Smooth muscle cell of bladder (primary cell): ENCODE measurements at places on chromosomes 4 and X. TPM values are rescaled to one million over a fixed set of nuclear protein-coding genes. Genes with fewer than 3 reads are reported as not detected.

EMD gene
- 20.9 and 21.5 TPM in 2 replicates for total RNA-seq

IQCM gene
- 0.18 TPM in 1 of 2 replicates, not detected in the other for total RNA-seq

MAGEB10 gene
- total RNA-seq, result not detected in 2 replicates

LPAR4 gene
- total RNA-seq, result 0.09 TPM in 1 of 2 replicates, not detected in the other

SHISA3 gene
- total RNA-seq, result 0.28 and 0.65 TPM in 2 replicates

PDZD4 gene
- 0.14 and 0.18 TPM in 2 replicates for total RNA-seq
